Karpas-422 (cell line): ENCODE measurements at places on chromosomes 4 and X.
A peak's percentile ranks its signal among the peaks of the same experiment; 100 is the strongest.

- H3K27me3 ChIP-seq = no peaks in the 10 kb centered on the region
- no peaks in the 10 kb centered on the region for H3K36me3 ChIP-seq
- no peak overlapping the region for H3K4me3 ChIP-seq
- no peak for DNase-seq
- H3K4me1 ChIP-seq = no peaks in the 10 kb centered on the region
Observed at GRCh38 chr4:98794565-98795205, 134.2 kb downstream of the EIF4E start.

DNA sequence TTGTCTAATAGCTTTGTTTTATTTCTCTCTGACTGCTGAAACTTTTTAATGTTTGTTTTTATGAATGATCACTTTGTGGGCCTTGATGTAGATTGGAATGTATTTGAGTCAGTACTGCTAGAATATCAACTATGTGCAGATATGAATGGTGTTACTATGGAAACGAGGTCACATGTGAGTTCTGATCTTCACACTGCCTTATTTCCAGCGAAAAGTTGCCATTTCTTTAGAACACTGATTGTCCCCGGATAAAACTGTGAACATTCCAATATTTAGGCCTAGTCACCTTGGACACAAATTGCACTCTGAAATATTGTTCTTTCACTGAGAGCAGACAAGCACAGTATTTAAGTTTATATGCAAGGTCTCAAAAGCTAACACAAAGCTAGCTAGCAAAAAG, 27.2 kb upstream of the MAGED1 start:
- H3K4me3 ChIP-seq = no peak overlapping the region
- no peak overlapping the region for H3K27ac ChIP-seq
- no peaks in the 10 kb centered on the region for H3K27me3 ChIP-seq
- no peak for DNase-seq

DNA sequence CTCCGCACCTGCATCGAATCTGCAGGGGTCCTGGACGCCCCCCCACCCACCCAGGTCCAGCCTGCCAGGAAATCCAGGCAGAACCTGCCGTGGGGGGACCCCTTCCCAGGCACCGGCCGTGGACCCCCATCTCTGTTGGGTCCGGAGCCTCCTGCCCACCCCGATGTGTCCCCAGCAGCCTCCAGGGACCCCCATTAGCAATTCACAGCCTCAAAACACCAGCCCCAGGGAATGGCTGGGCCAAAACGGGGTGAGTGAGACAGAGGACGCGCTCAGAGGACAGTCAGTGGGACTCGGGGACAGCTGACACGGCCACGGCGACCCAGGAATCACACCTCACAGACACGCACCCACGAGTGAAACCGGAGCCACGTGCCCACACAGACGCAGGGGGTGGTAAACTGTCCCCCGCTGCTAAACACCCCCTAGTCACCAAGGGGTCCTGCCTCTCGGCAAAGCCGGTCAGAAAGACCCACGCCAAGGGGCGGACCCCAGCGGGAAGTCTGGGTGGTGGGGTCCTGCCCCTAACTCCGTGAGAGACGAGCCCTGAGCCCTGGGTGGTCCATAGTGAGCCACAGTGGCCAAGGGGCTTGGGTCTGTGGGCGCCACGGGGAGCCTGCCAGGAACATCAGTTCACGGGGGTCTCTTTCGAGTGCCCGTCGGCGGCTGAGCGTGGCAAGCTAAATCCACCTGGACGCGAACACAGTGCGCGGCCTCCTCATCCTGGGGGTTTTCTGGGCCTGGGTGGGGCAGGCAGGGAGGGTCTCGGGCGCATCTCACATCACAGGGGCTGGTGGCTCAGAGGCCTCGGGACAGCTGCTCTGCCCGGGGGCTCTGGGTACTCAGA, 126.5 kb upstream of the NKX1-1 start:
- no peak for DNase-seq
- H3K4me1 ChIP-seq = no peaks in the 10 kb centered on the region
- no peak overlapping the region for H3K4me3 ChIP-seq
- no peaks in the 10 kb centered on the region for H3K36me3 ChIP-seq

- no peaks in the 10 kb centered on the region for H3K27me3 ChIP-seq
- no peak overlapping the region for H3K27ac ChIP-seq
- H3K4me3 ChIP-seq = no peak overlapping the region
- H3K36me3 ChIP-seq = peaks cover 5% of the 10 kb centered on the region; the same call in 1 of the 2 replicates
- H3K4me1 ChIP-seq = no peaks in the 10 kb centered on the region
Observed at GRCh38 chr4:4592414-4592813, 50.6 kb upstream of the STX18 start.

GRCh38 chr4:84503495-84504437, 4.7 kb upstream of the NKX6-1 start:
- no peaks in the 10 kb centered on the region for H3K36me3 ChIP-seq
- H3K4me1 ChIP-seq = no peaks in the 10 kb centered on the region
- peak; percentile 78 for DNase-seq
- H3K27ac ChIP-seq = no peak overlapping the region
- H3K4me3 ChIP-seq = no peak overlapping the region

GRCh38 chr4:82744284-82744968, 54.2 kb downstream of the SCD5 start:
- H3K4me1 ChIP-seq = peaks cover 27% of the 10 kb centered on the region
- H3K36me3 ChIP-seq = no peaks in the 10 kb centered on the region
- DNase-seq = no peak
- H3K27me3 ChIP-seq = no peaks in the 10 kb centered on the region
- H3K4me3 ChIP-seq = no peak overlapping the region

DNA sequence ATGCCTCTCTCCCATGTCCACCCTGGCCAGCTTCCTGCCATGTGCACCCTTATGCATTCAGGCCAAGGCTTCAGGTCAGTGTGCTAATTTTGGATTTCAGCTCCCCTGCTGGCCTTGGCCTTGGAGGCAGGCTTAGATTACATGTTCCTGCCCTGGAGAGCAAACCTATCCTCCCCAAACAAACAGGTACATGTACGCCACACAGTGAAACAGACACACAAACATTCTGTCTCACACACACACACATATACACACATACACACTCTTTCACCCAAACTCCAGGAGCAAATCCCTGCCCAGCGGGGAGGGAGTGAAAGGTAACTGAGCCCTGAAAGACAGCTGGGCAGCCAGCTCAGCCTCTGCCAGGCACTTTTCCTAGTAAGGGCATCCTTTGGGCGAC, 62.7 kb upstream of the ARHGAP36 start:
- no peaks in the 10 kb centered on the region for H3K27me3 ChIP-seq
- no peak overlapping the region for H3K27ac ChIP-seq
- no peaks in the 10 kb centered on the region for H3K4me1 ChIP-seq

GRCh38 chr4:8395504-8396296, 44.8 kb downstream of the ACOX3 start:
- no peak overlapping the region for H3K27ac ChIP-seq
- no peaks in the 10 kb centered on the region for H3K36me3 ChIP-seq
- peaks cover 17% of the 10 kb centered on the region for H3K4me1 ChIP-seq
- no peak overlapping the region for H3K4me3 ChIP-seq
- no peak for DNase-seq
- H3K27me3 ChIP-seq = no peaks in the 10 kb centered on the region

DNA sequence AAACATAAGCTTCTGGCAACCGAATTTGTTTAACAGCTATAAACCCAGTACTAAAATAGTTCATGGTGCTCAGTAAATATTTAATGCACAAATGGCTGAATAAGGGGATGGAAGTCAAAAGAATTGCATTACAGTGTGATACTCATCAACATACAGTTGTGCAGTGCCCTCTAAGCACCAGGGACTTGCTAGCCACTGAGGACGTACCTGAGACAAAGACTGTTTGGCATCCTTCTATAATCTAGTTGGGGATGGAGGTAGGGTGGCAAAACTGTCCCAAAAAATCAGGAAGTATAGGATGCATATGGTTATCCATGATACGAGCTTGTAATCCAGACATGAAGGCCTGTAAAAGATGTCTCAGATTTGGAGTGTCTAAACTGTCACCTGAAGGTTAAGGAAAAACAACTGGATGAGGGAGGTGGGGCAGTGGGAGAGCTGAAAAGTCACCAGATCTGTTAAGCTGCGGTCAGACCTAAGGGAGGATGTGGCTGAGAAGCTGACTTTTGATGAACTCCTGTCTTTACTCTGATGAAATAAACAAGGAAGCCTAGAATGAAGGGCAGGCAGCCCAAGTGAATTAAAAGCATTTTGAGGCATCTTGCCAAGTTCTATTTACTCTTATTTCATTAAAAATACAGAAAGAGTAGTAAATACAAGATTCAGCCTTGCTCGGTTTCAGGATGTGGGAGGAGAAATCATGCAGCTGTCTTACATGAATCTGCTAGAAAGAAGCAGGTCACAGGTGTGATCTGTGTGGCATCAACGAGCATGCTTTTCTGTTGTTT, 12.0 kb upstream of the CD38 start:
- no peak for DNase-seq
- H3K27me3 ChIP-seq = no peaks in the 10 kb centered on the region
- H3K4me1 ChIP-seq = peaks cover 4% of the 10 kb centered on the region; the same call in 1 of the 2 replicates
- H3K4me3 ChIP-seq = no peak overlapping the region

DNA sequence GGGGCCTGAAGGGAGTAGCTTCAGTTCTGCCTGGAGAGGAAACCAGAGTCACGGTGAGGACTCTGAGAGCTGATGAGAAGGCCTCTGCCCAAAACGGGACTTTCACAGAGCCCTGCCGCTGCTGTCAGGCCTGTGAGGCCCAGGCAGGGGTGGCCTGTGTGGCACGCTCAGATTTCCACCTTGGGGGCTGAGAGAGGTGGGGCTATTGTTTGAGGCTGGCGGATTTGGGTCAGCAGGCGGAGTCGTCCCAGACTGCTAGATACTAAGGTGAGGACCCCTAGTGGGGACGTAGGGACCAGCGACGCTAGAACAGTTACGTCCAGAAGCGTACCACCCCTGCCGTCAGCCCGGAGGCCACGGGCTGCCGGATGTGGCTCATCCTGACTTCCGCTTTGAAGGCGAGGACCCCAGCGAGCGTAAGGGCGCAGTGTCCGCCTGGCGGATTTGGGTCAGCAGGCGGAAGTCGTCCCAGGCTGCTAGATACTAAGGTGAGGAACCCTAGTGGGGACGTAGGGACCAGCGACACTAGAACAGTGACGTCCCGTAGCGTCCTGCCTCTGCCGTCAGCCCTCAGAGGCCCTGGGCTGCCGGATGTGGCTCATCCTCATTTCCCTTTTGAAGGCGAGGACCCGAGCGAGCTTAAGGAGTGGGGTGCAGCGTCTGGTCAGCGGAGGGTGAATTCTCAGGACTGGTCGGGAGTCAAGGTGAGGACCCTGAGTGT, at the start of gene MAGEB1:
Gene MAGEB1, plus strand, starts transcription at position 378 of the 721 bp plus-strand sequence. CDS start 3,348 bp downstream, outside the sequence.
- H3K4me3 ChIP-seq = no peak within 1 kb of the TSS
- no peaks in the 10 kb centered on the region for H3K4me1 ChIP-seq
- H3K27me3 ChIP-seq = no peaks in the 10 kb centered on the region
- H3K36me3 ChIP-seq = no peaks in the 10 kb centered on the region
- H3K27ac ChIP-seq = no peak within 1 kb of the TSS

- no peak overlapping the region for H3K27ac ChIP-seq
- DNase-seq = no peak
- peaks cover 12% of the 10 kb centered on the region for H3K4me1 ChIP-seq
- H3K27me3 ChIP-seq = no peaks in the 10 kb centered on the region
Observed at GRCh38 chr4:8086783-8087445, 71.7 kb downstream of the ABLIM2 start.

- H3K27me3 ChIP-seq = no peaks in the 10 kb centered on the region
- H3K36me3 ChIP-seq = no peaks in the 10 kb centered on the region
- DNase-seq = no peak
- H3K4me1 ChIP-seq = no peaks in the 10 kb centered on the region
Observed at GRCh38 chrX:34528081-34528480, 129.0 kb downstream of the TMEM47 start.

DNA sequence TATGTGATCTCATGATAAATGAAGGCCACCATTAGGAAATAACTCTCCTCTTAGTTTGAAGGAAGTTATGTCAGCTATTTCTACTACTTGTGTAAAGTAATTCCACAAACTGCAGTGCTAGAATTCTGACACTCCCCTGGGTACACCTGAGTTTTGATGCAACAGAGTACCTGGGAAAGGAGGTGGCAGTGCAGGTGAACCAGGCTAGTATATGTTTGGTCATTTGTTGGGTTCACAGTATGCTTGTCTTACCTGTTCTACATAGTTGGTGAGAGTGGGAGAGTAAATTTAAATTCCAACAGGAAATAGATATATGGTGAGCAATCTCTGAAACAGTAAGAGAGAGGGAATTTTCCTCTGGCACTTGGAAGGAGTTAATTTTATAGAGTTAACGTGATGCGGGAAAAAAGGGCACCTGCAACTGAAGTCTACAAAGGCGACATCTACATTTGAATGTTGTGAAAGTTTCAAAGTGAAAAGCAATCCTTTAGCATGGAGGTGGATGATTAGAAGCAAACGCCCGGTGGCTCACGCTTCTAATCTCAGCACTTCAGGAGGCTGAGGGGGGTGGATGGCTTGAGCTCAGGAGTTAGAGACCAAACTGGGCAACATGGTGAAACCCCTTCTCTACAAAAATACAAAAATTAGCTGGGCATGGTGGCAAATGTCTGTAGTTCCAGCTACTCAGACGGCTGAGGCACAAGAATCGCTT, 8.3 kb upstream of the SLC10A6 start:
- no peak overlapping the region for H3K4me3 ChIP-seq
- H3K27ac ChIP-seq = no peak overlapping the region
- no peaks in the 10 kb centered on the region for H3K4me1 ChIP-seq
- no peaks in the 10 kb centered on the region for H3K36me3 ChIP-seq

DNA sequence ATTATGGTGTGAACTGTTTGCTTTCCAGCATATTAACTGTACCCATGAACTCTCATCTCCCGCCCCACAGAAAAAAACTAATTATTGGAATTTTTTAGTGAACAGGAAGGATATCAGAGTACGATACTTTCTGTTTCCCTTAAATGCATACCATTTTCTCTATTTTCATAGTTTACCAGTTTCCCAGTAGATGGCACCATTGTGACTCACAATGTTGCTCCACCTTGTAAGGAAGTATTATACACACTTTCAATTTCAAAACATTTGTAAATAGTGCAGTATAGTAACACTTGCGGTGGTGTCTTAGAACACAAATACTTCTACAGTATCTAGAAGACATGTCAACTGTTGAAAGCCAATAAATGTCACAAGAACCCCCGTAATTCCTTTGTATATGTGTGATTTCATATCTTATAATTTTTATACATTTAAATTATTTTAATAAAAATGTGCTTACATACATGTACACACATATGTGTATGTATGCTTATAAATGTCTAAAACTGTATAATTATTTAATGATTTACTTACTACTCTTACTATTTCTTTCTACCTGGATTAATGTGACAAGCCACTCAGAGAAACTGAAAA, 167.3 kb downstream of the SLIT2 start:
- H3K36me3 ChIP-seq = no peaks in the 10 kb centered on the region
- peak overlapping the region; percentile 40 for H3K4me3 ChIP-seq
- no peaks in the 10 kb centered on the region for H3K27me3 ChIP-seq
- peak; percentile 70 for DNase-seq
- peaks cover 13% of the 10 kb centered on the region for H3K4me1 ChIP-seq

GRCh38 chr4:179361978-179362486, 1919.8 kb upstream of the AGA start:
- no peak for DNase-seq
- H3K4me3 ChIP-seq = no peak overlapping the region
- no peaks in the 10 kb centered on the region for H3K36me3 ChIP-seq
- H3K4me1 ChIP-seq = no peaks in the 10 kb centered on the region

- no peaks in the 10 kb centered on the region for H3K27me3 ChIP-seq
- no peak overlapping the region for H3K27ac ChIP-seq
- no peaks in the 10 kb centered on the region for H3K36me3 ChIP-seq
Observed at GRCh38 chr4:76809594-76810305, 88.2 kb downstream of the SOWAHB start.

GRCh38 chr4:81562093-81562492, 90.4 kb upstream of the RASGEF1B start:
- H3K27ac ChIP-seq = peak overlapping the region; percentile 86
- H3K27me3 ChIP-seq = no peaks in the 10 kb centered on the region
- DNase-seq = peak; percentile 78
- H3K36me3 ChIP-seq = no peaks in the 10 kb centered on the region
